ENCODE measurements at places on chromosomes 3 and 15. TPM values are rescaled to one million over a fixed set of nuclear protein-coding genes. Genes with fewer than 3 reads are reported as not detected.

DNASE1L3 gene
- total RNA-seq, result 0.43 TPM

TEX9 gene
- total RNA-seq, result 13.5 TPM

GATA2 gene
- 2.7 TPM for total RNA-seq

CHL1 gene
- total RNA-seq, result not detected

ST8SIA2 gene
- total RNA-seq, result not detected

AGBL1 gene
- not detected for total RNA-seq

SYNPR gene
- not detected for total RNA-seq

WHAMM gene
- 7.4 TPM for total RNA-seq

GPR62 gene
- 0.11 TPM for total RNA-seq

IQCF5 gene
- not detected for total RNA-seq

SLC25A20 gene
- 25.4 TPM for total RNA-seq

CSPG5 gene
- 0.11 TPM for total RNA-seq

FLNB gene
- 176 TPM for total RNA-seq

TMEM39A gene
- total RNA-seq, result 62.6 TPM

UBA7 gene
- 49.7 TPM for total RNA-seq

SLC27A2 gene
- 0.11 TPM for total RNA-seq

MCTP2 gene
- 27.0 TPM for total RNA-seq

PARP6 gene
- 28.8 TPM for total RNA-seq

CIAO2A gene
- total RNA-seq, result 54.5 TPM

ADAMTS17 gene
- 5.0 TPM for total RNA-seq

PLSCR5 gene
- not detected for total RNA-seq

CFAP20DC gene
- 4.2 TPM for total RNA-seq

LRRIQ4 gene
- total RNA-seq, result under 0.01 TPM

CYP19A1 gene
- total RNA-seq, result 9.5 TPM

DOCK3 gene
- total RNA-seq, result 0.32 TPM

CFAP100 gene
- total RNA-seq, result not detected

NEO1 gene
- total RNA-seq, result 27.3 TPM

ZIC1 gene
- total RNA-seq, result 0.32 TPM

TMEM266 gene
- 0.26 TPM for total RNA-seq

HTD2 gene
- total RNA-seq, result 14.3 TPM

C2CD4A gene
- 0.26 TPM for total RNA-seq

All from articular chondrocyte of knee joint (primary cell).